Activated T-helper 1 cell treated with anti-CD3 and anti-CD28 coated beads, Interleukin-2, amount 50 U/mL, for 16 hours (primary cell): ENCODE measurements at places on chromosomes 7 and 10.

DNA sequence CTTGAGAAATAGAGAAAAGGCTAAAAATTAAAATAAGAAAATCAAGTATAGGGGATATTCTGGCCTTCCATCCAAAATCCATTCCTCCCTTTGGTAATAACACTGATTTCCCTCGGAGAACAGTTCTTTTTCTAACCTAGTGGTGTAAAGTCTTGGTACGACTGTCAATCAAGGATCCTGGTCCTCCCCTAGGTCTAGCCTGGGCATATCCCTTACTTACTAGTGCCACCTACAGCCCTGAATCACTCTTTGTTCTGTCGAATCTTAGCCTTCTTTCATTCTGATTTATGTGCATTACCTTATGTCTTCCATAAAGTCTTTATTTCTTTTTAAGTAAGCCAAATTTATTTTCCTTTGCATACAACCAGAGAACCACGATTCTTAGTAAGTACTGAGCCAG, 298.7 kb upstream of the LRRTM3 start:
- DNase-seq, result no peak

DNA sequence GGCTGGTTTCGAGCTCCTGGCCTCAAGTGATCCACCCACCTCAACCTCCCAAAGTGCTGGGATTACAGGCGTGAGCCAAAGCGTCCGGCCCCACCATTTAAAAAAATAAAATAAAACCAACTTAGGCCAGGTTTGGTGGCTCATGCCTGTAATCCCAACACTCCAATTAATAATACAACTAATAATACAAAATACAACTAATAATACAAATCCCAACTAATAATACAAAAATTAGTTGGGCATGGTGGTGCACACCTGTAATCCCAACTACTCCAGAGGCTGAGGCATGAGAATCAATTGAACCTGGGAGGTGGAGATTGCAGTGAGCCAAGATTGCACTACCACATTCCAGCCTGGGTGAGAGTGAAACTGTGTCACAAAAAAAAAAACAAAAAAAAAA, 27.6 kb downstream of the CEP41 start:
- no peak for DNase-seq

- no peak for DNase-seq
Observed at GRCh38 chr7:125061776-125062397, 132.3 kb upstream of the POT1 start.

- no peak for DNase-seq
Observed at GRCh38 chr7:100191775-100192174, 14.1 kb downstream of the STAG3 start.

GRCh38 chr7:67654642-67655041, 658.0 kb downstream of the TYW1 start:
- no peak for DNase-seq

DNA sequence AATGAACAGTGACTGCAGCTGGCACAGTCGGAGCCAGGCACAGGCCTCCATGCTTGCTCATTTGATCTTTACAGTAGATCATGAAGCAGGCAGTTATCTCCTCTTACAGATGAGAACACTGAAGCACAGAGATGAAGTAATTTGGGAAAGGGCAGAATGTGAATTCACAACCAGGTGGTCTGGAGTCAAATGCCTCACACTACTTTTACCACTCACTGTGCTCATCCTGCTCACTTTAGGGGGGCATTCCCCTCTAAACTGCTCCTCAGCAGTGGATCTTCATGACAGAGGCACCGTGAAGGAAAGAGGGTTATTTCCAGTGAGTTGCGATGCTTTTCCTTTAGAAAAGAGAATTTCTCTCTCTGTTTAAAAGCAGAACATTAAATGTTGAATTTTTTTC, 15.1 kb downstream of the SNX10 start:
- DNase-seq, result no peak

DNA sequence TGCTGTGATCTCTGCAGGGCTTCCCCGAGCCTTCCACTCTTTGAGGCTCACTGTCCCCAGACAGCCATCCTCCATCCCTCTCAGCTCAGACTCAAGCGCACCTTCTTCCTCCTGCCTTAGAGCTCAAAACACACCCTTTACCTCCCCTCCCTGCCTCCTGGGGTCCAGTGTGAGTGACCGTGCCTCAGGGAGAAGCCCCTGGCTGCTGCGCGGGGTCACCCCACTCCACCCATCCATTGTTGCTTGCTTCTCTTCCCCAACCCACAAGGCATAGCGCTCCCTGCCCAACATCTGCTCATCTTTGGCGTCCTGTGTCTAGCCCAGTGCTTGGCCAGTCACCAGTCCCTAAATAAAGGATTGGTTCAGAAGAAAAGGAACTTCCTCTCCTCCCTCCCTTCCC, 170.3 kb downstream of the TCERG1L start:
- no peak for DNase-seq

- peak; percentile 19 for DNase-seq
Observed at GRCh38 chr10:130301021-130301892, 165.1 kb downstream of the GLRX3 start.

- DNase-seq, result no peak
Observed at GRCh38 chr7:123070702-123071286, 75.3 kb upstream of the TAS2R16 start.

GRCh38 chr10:22629852-22630233, 84.5 kb downstream of the PIP4K2A start:
- no peak for DNase-seq

DNA sequence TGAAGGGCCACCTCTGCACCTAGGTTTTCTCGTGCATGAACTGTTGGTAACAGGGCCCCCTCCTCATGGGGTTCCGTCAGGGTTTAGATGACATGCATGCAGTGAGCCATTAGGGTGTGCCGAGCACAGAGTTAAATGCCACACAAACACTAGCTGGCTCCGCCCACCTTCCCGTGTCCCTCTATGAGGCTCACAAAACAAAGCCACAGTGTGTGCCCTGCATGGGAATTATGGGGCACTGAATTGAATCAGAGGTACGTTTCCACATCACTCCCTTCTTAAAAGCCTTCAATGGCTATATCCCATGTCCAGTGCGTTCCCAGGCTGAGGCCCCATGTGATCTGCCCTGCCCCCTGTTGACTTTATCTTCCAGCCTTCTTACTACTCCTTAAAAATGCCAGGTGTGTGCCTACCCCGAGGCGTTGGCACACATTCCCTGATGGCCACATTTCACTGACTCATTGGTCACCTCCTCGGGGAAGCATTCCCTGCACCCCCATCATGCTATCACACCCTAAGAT, 35.7 kb downstream of the GSDME start:
- no peak for DNase-seq

GRCh38 chr10:10657139-10657760, 360.4 kb upstream of the CELF2 start:
- no peak for DNase-seq

DNA sequence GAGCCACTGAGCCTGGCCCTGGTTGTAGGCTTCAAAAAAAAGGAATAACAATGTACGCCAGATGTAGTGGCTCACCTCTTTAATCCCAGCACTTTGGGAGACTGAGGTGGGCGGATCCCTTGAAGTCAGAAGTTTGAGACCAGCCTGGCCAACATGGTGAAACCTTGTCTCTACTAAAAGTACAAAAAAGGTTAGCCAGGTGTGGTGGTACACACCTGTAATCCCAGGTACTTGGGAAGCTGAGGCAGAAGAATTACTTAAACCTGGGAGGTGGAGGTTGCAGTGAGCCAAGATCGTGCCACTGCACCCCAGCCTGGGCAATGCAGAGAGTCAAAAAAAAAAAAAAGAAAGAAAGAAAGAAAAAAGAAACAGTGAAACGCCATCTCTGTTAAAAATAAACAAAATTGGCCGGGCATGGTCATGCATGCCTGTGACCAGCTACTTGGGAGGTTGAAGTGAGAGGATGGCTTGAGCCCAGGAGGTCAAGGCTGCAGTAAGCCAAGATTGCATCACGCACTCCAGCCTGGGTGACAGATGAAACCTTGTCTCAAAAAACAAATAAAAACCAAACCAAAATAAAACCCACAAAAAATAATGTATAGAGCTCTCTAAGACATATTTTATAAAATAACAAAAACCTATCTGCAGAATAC, 4.7 kb upstream of the KLHDC10 start:
- no peak for DNase-seq

DNA sequence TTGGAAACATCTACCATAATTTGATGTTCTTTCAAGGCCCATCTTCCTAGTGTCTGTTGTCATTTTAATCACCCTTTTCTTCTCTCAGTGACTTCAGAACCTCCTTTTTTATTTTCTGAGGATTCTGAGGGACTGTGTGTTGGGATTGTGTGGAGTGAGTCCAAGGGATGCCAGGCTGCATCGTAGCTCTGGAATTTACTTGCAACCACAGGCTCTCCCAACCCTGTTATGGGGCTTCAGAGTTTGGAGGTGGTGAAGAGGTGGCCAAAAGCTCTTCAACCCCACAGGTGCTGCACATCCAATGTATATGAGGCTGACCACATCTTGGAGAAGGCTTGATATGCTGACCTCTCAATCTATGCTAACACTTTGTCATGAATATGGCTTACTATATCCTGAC, 79.5 kb upstream of the GPR141 start:
- no peak for DNase-seq

- no peak for DNase-seq
Observed at GRCh38 chr10:56633876-56634452, 272.9 kb upstream of the ZWINT start.

DNA sequence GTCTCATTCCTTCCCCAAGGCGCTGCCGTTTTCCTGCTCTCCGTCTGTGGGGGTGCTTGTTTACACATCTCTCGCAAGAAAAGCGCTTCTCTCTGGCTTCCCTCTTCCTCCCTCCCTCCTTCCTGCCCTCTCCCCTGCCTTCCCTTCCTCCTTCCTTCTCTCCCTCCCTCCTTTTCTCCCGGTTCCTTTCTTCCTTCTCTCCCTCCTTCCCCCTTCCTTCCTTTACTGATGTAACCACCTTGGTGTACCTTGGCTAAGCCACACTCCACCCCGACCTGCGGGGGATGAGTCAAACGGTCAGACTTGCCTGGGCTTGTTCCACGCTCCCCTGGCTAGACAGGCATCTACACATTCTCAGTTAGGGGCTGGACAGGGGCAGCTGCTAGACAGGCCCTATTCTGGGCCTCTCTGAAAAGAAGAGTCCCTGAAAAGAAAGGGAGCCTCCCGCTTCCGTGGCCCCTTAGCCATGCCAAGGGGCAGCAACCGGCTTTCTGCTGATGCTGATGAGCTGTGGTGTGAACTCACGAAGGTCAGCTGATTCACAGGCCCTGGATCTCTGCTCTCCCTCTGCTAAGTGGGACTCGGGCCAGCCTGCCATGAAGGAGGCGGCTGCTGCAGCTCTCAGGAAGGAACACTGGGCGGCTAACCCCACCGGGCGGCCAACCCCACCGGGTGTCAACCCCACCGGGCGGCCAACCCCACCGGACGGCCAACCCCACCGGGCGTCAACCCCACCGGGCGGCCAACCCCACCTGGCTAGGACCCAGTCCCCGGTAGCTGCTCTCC, 216.8 kb downstream of the TCERG1L start:
- DNase-seq, result no peak

GRCh38 chr10:124611738-124612137, 132.4 kb downstream of the FAM53B start:
- DNase-seq, result no peak

DNA sequence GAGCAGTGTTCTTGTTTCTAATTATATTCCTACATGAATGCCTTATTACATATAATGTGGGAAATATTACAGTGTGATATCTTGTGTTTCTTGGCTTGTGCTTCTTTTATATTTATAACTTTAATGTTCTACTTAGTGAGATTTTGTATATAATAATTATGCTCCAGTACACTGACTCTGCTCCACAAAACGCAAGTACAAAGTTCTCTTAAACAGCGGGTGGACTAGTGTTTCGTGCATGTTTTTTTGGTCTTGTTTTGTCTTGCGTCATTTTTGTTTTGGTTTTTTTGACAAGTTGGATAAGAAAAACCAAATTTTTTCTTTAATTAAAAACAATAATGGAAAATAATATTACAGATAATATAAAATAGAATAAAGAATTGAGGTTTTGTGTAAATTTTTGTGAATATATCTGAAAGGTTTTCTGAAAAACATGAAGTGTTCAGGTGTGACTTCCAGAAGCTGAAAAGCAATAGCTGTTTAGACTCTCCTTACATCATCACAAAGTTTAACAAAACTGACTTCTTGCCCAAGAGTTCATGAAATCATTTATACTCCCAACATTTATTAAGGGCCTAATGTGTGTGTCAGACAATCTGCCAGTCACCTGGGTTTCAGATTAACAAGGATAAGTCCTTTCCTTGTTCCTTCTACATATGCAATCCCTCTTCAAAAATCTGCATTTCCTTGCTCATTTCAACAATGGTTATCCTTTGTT, 331.8 kb downstream of the LRRTM3 start:
- no peak for DNase-seq

DNA sequence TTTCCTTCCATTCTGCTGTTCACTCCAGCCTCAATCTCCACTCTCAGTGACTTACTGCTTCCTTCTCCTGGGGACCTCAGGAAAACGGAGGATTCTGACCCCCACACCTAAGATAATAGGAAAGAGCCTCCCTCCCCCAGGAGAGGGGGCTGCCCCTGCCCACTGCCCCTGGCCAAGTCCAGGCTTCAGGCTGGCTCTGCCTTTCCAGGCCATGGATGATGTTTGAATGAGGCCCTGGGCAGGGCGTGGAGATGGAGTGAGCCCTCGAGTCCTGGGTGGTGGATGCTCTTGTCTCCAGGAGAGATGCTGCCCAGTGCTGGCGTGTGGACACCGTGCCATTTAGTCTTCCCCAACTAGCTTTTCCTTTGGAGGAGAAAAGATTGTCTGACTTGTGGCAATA, 106.9 kb downstream of the INSYN2A start:
- no peak for DNase-seq

GRCh38 chr7:148753224-148753623, 54.5 kb downstream of the CUL1 start:
- DNase-seq, result no peak

DNA sequence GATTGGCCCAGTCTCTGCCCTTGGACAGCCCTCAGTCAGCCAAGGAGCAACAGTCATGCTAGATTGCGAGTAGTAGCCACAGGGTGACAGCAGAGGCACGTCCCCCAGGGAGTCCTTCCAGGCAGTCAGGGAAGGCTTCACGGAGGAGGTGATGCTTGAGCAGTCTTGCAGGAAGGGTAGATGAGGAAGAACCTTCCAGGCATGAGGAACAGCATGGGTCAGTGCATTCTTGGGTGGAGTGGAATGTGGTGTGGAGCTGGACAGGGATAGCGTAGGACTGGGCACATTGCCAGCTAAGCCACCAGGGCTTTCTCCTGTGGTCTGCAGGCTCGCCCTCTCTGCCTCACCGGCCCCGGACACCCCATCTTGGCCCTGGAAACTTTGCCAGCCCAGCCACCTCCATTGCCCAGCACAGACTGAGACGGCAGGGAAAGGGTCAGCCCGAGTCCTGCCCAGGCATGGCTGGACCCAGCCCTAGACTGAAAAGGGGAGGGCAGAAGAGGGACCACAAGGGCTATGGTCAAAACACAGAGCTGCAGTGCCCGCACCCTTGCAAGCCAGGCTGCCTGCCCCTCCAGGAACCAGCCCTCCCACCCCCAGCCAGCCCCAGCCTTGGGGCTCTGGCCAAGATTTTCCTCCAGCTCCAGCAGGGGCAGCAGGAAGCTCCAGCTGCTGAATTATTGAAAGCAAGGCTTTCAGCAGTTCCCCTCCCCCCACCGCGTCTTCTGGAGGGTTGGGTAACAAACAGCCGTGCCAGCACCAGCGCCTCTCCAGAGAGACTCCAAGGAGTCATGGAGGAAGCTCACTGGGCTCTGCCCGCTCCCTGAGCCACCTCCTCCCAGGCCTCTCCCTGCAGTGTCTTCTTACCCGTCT, 18.7 kb downstream of the SRRM3 start:
- no peak for DNase-seq

GRCh38 chr10:71014021-71014805, 125.8 kb upstream of the PCBD1 start:
- no peak for DNase-seq

GRCh38 chr10:19922236-19922963, 106.2 kb downstream of the PLXDC2 start:
- no peak for DNase-seq
